ENCODE measurements at places on chromosomes 16 and 17.
A peak's percentile ranks its signal among the peaks of the same experiment; 100 is the strongest.

DNA sequence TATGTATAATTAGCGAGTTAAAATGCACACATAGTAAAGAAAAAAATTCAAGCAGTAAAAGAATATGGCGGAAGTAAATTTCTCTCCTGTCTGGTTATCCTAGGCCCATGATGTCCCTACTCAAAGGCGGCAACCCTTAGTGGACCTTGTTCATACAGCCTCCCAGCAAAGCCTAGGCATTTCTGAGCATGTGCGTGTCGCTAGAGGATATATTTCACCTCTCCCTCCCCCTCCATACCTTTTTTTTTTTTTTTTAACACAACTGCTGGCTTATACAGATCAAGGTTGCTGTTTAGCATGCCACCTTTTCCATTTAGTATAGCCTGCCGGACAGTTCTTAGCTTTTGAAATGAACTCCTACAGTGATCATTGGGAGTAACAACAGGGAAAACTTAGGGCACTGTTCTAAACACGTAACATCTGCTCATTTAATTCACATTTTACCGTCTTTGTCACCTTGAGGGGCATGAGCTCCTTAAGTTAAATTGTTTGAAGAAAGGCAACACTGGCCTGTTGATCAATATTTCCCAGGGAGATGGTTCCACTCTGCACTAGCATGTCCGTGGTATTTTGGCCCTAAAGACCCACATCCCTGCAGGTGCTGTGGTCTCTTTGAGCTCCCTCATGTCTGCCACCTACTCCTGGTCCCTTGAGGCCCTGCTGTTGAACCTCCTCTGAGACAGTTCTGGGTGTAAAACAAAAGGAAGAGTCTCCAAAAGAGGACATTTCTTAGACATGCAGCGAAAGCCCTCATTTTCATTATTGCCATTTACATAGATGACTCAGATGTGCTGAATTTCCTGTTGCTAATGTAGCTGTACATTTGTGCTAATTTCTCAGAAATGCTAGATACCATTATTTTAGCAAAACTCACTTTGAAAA, 4.1 kb upstream of the TNFRSF13B start:
- DNase-seq = no peak

GRCh38 chr16:48041981-48042421, 113.8 kb downstream of the ABCC12 start:
- DNase-seq = no peak

GRCh38 chr17:14875557-14876412, 389.3 kb downstream of the PMP22 start:
- DNase-seq = no peak

DNA sequence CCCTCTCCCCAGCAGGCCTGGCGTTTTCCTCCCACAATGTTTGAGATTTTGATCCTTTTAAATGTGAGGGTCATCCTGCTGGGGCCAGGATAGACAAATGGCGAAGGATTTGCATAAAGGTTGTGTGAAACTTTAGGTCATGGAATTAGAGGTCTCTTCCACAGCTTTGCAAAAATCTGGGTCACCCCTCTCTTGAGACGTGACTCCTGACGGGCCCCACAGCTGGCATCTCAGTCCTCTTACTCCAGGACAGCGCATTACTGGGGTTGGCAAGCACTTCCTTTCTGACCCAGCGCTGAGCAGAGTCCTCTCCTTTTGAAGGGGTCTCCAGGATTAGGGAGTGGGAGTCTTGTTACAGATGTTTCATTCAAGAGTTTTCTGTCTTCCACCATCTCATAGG, 7.4 kb downstream of the ZNF629 start:
- no peak for DNase-seq

GRCh38 chr16:25419153-25419552, 161.5 kb upstream of the ZKSCAN2 start:
- no peak for DNase-seq

GRCh38 chr17:71067669-71068407, 898.5 kb downstream of the KCNJ2 start:
- no peak for DNase-seq

DNA sequence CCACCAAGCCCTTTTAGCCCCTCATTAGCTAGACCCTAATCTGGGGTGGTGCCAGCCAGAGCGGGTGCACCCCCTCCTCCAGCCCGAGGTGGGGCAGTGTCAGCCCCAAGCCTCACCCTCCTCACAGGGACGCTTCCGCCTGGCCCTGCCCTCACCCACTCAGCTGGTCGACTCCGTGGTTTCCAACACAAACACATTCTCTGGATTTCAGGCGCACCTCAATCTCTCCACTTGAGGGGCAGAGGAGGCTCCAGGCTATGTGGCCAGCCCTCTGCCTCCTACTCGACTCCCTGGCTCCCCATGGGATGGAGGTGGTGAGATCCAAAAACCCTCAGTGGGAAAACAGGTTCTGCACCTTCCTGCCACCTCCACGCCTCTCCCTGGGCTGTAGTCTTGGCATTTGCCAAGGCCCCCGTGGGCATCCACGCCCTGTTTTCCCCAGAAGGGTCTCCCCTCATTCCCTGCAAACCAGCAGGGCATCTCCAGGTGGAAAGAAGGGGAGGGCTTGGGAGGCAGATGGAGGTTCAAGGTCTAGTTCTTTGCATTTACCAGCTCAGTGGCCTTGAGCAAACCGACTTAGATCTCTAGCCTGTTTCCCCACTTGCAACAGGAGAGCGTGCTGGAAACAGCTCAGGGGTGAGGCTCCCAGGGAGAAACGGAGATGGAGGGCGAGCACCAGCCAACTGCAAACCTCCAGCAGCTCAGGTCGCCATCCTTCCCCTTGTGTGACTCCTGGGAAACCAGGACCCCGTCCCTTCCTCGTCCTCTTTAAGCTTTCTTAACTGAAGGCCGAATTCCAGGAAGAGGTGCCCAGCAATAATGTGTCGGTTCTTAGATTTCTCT, 1.7 kb downstream of the EMP2 start:
- no peak for DNase-seq

DNA sequence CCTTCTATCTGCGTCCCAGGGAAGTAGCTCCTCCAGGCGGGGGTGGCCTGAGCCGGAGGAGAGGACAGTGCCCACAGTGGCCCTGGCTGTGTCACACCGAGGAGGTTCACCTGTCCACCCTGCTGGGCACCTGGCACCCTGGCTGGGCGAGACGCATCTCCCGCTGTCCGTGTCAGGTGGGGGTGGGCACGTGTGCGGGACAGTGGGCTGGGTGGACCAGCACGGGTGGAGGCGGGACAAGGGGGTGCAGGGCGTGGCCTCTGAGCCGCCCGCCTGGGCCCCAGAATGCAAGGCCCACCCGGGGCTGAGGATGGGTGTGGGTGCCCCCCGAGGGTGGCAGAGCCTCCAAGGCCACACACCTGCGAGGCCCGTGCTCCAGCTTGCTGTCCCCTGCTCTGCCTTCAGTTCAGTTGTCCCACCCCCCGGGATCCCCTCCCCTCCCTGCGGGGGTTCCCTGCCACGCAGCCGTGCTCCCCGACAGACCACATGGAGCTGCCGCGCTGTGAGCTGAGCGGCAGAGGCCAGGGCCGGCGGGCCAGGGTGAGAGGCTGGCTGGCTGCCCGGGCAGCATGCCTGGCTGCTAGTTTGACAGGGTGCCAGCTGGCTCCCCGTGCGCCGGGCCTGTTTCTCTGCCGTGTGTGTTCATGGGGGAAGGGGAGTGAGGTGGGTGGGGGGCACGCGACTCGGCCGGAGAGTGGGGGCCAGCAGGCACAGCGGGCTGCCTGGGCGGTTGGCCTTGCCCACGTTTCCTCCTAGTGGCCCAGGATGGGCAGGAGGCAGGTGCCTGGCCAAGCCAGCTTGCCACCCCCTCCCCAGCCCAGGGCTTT, 33.9 kb downstream of the BAHCC1 start:
- no peak for DNase-seq

GRCh38 chr16:20259541-20259940, 67.8 kb downstream of the GP2 start:
- DNase-seq = no peak

- no peak for DNase-seq
Measured at GRCh38 chr17:63349478-63350000, 96.6 kb downstream of the CYB561 start.

DNA sequence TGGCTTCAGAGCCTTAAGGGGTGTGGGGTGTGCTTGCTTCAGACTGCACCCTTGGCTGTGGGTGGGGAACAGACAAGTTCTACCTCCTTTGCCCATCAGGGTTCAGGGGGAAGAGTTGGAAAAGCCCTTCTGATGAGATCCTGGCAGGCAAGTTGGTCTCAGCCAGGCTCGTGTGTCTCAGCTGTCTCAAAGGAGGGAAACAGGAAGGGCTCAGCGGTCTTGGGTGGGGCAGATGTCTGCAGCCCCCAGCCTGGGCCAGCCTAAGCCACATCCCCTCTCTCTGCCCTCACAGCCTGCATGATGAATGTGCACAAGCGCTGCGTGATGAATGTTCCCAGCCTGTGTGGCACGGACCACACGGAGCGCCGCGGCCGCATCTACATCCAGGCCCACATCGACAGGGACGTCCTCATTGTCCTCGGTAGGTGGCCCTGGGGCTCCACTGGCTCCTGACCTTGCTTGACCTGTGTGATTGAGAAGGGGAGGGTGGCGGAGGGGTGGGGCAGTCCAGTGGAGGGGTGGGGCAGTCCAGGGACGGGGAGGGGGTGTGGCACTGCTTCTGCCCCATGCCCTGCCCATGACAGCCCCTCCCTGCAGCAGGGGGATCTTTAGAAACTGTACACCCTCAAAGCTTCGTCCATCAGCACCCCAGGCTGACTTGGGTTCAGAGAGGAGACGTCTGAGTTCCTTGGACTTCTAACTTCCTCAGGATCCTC, 199.5 kb downstream of the PRKCB start:
- DNase-seq = no peak

DNA sequence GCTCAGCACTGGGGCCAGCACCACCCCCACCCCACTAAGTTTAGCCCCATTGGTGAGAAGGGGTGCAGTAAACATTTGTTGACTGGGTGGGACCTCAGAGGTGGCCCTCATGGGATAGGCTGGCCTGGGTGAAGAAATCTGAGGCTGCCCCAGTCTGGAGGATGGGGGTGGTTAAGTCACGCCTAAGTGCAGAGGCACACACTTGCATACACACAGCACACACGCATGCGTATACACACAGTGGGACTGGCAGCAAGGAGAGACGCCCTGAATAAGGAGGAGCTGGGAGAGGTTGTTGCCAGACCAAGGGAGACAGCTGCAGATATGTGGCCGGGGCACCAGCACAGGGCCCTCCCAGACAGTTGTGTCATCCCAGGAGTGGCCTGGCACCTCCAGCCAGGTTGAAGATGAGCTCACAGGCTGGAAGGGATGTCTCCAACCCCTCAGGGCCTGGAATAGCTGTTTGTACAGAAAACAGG, 3.0 kb upstream of the BCAR1 start:
- no peak for DNase-seq

DNA sequence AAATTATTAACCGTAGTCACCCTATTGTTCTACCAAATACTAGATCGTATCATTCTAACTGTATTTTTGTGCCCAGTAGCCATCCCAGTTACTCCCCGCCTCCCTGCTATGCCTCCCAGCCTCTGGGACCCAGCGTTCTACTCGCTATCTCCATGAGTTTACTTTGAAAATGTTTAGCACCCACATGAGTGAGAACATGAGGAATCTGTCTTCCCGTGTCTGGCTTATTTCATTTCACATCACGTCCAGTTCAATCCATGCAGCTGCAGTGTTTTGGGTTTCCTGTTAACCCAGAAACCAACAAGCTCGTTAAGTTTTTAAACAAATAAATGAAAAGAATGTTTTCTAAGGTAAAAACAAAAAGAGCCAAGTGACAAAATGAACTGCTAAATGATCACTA, 82.1 kb downstream of the VPS53 start:
- DNase-seq = no peak

GRCh38 chr17:44187131-44187899, 543 bp downstream of the TMUB2 start:
- DNase-seq = peak; percentile 50

DNA sequence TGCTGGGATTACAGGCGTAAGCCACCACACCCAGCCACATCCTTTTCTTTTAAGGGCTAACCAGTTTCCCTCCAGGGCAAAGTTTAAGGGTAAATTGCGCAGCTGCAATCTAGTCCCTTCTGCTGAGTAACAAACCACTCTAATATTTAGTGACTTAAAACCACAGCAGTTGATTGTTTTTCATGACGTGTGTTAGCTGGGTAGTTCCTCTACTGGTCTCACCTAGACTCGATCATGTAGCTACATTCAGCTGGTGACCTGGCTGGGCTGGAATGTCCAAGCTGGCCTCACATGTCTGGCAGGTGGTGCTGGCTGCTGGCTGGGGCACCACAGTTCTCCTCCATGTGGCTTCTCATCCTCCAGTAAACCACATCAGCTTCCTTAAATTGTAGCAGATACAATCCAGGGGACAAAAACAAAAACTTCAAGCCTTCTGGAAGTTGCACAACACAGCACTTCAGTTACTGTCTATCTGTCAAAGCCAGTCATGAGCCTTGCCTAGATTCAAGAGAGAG, 75.5 kb downstream of the GPRC5B start:
- DNase-seq = no peak

DNA sequence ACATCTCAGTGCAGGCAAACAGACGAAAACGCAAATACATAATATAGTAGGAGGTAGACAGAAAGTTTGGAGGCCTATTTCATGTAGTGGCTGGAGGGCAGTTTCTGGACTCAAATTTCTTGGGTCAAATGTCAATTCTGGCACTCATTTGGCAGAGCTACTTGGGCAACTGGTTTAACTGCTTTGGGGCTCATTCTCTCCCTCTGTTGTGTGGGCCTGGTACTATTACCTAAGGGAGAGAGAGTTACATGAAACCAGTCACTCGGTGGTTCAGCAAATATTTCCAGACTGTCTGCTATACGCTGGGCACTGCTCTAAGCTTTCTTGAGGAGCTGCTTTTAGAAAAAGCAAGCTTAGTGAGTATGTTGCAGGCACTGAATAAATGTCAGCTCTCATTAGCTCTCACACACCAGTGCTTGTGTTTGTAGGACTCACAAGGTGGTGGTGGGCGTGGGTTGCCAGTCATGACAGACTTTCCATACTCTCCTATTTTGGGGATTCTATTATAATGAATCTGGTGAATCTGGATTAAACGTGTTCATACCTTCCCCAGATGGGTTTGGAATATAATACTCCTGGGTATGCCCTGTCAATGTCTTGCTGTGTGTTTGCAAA, 1.8 kb upstream of the SHISA9 start:
- DNase-seq = no peak

GRCh38 chr17:4175921-4176807, 33.2 kb downstream of the CYB5D2 start:
- DNase-seq = peak; percentile 66

DNA sequence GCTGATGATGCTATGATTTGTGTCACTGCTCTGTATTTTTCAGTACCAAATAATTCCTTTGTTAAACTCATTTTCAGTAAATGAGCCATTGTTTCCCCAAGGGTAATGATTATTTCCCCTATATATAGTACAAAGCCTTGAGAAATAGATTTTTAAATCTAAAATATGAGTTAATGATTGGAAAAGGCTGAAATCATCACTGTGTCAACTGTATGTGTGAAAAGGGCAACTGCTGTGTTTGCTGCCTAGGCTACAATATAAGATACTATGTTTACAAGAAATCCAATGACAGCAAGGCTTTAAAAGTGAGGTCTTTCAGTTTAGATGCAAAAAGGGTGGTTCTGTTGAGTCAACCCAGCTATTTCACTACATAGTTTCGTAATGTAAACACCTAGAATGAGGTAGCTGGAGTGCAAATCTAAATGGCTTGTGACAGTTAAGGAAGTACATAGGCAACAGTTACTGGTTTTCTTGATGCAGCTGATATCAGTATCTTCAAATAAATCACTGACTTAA, 15.3 kb downstream of the NLK start:
- no peak for DNase-seq
